ENCODE measurements at places on chromosomes 13 and 19. TPM values are rescaled to one million over a fixed set of nuclear protein-coding genes. Genes with fewer than 3 reads are reported as not detected.

ATP4A gene
- total RNA-seq: not detected

ZNF324 gene
- 9.0 TPM for total RNA-seq

DNA sequence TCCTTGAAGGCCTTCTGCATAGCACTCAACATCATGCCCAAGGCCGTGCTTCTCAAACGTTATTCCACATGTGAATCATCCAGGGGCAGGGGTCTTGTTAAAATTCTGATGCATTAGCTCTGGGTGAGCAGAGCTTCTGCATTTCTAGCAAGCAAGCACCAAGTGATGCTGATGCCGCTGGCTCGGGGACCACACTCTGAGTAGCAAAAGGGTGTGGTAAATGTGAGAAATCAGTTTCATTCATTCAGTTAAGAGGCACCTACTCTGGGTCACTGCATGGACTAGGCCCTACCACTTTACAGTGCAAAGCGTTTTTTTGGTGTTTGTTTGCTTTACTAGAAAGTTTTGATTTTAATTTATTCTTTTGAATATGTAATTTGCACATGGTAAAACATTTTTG lies 7.2 kb downstream of the KRTDAP start:
- no peaks in the 10 kb centered on the region for H3K36me3 ChIP-seq
- H3K27ac ChIP-seq: no peak overlapping the region
- DNase-seq: no peak
- H3K27me3 ChIP-seq: peaks cover 12% of the 10 kb centered on the region

GRCh38 chr13:48511621-48512230 lies 21.2 kb downstream of the RCBTB2 start:
- H3K4me1 ChIP-seq: peaks cover 39% of the 10 kb centered on the region
- H3K27ac ChIP-seq: no peak overlapping the region
- DNase-seq: no peak
- no peak overlapping the region for H3K4me3 ChIP-seq

- H3K27me3 ChIP-seq: no peaks in the 10 kb centered on the region
- DNase-seq: no peak
- H3K4me1 ChIP-seq: no peaks in the 10 kb centered on the region
- H3K4me3 ChIP-seq: no peak overlapping the region
These were observed 11.6 kb downstream of the TMEM221 start for GRCh38 chr19:17436874-17437267.

DNA sequence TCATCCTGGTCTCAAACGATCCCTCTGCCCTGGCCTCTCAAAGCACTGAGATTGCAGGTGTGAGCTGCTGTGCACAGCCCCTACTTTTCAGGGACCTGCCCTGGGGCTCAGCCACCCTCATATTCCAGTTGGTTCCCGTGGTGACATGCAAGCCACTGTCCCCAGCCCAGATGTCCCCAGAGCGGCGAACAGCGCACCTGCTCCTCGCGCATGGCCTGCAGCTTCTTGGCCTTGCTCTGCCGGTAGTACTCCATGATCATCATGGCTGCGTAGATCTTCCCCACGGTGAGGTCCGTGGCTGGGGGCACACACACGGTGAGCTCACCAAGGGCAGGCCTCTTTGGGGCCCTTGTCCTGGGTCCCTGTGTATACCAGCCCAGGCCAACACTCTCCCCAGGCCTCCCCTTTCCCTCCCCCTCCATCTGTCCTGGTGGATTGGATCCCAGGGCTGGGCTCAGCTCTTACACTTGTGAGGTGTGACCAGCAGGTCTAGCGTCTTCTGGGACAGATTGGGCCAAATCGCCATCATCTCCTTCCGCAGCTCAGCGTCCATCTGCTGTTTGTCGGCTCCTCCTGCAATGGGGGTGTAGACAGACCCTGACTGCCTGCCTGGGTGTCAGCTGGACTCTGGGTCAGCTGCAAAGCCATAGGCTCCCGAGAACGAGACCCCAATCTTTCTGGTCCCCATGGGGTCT lies 64.0 kb downstream of the IER2 start:
- H3K27me3 ChIP-seq: no peaks in the 10 kb centered on the region
- H3K4me1 ChIP-seq: peaks cover 28% of the 10 kb centered on the region
- H3K36me3 ChIP-seq: no peaks in the 10 kb centered on the region

GRCh38 chr13:32098272-32098671 lies 66.7 kb downstream of the FRY start:
- no peak overlapping the region for H3K4me3 ChIP-seq
- H3K27ac ChIP-seq: no peak overlapping the region
- H3K36me3 ChIP-seq: peaks cover 2% of the 10 kb centered on the region
- DNase-seq: no peak
- no peaks in the 10 kb centered on the region for H3K27me3 ChIP-seq

GRCh38 chr13:76928456-76928855 lies 19.9 kb upstream of the ACOD1 start:
- no peaks in the 10 kb centered on the region for H3K4me1 ChIP-seq
- no peaks in the 10 kb centered on the region for H3K36me3 ChIP-seq
- no peak overlapping the region for H3K4me3 ChIP-seq
- no peak overlapping the region for H3K27ac ChIP-seq
- DNase-seq: no peak

DNA sequence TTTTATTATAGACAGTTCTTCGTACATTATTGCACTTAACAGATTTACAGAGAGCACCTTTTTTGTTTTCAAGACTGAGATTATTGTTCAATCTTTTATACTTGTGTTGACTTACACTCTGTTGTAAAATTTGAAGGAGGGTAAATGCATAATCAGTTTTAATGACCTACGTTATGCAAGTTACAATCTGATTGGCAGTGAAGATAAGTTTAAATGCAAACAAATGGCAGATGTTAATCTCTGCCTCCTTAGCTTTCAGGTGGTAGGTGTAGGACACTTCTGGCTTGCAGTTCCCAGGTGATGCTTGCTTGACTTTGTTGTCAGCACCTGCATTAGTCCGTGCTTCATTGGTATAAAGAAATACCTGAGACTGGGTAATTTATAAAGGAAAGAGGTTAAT lies 424.9 kb downstream of the FGF9 start:
- peaks cover 4% of the 10 kb centered on the region for H3K36me3 ChIP-seq
- H3K27ac ChIP-seq: no peak overlapping the region
- DNase-seq: no peak
- no peaks in the 10 kb centered on the region for H3K27me3 ChIP-seq
- H3K4me3 ChIP-seq: no peak overlapping the region
- no peaks in the 10 kb centered on the region for H3K4me1 ChIP-seq

DNA sequence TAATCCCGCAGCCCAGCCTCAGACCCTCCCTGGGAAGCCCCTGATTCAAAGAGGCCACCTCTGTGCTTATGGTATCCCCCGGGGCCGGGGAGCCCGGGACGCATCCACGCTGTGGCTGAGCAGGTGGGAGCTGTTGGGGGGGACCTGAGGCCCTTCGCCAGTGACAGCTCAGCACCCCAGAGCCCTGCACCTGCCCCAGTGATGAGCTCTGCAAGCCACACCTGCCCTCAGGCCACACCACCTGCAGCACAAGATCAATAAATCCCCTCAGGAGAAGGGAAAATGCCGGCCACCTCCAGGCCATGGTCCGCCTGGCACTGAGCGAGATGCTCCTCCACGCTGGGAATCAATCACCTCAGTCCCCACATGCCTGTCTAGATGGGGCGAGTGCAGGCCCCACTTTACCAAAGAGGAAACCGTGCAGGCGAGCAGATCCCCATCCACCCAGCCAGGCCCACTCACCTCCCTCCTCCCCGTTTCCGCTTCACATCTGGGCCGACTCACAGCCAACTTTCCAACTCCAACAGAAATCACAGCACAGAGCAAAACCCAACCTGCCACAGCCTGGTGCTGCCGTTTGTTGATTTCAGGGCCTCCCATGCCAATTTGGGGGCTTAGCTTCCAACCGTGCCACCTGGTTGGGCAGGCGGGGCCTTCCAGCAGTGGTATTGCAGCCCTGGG lies 12.8 kb downstream of the MOB3A start:
- peaks cover 56% of the 10 kb centered on the region for H3K4me1 ChIP-seq
- peaks cover 77% of the 10 kb centered on the region for H3K36me3 ChIP-seq
- H3K27me3 ChIP-seq: no peaks in the 10 kb centered on the region
- peak; percentile 80 for DNase-seq
- peak overlapping the region; percentile 99 for H3K4me3 ChIP-seq
- peak overlapping the region; percentile 98 for H3K27ac ChIP-seq
